Hypothalamus (tissue), 51 donors: ENCODE measurements at places on chromosomes 1 and 21.

GRCh38 chr1:23576338-23577055 lies 17.2 kb upstream of the ID3 start:
- DNase-seq: no peak

DNA sequence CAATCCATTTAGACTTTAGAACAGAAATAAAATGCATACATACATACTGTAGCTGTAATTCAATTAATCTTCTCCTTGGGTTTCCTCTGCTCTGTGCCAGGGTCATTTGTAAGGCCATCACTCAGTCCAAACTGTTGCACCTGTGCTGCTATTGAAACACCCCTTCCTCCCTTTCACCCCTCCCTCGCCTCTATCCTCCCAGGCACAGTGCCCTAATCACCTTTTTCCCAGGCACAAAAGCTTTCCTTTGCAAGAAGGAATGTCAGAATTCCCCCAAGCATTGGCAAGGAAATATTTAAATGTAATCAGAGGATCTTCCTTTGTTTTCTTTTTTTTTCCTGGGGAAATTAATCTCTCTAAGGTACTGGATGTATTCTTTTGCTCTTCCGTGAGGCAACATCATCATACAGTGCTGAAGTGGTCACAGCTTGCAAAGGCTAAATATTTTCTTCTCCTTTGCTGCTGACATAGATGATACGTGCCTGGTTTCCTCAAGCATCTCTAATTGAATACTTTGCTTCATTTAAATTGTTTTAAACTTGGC lies 339.3 kb upstream of the NR5A2 start:
- no peak for DNase-seq

- DNase-seq: no peak
These were observed 203.0 kb downstream of the TOMM20 start for GRCh38 chr1:234925440-234926263.

DNA sequence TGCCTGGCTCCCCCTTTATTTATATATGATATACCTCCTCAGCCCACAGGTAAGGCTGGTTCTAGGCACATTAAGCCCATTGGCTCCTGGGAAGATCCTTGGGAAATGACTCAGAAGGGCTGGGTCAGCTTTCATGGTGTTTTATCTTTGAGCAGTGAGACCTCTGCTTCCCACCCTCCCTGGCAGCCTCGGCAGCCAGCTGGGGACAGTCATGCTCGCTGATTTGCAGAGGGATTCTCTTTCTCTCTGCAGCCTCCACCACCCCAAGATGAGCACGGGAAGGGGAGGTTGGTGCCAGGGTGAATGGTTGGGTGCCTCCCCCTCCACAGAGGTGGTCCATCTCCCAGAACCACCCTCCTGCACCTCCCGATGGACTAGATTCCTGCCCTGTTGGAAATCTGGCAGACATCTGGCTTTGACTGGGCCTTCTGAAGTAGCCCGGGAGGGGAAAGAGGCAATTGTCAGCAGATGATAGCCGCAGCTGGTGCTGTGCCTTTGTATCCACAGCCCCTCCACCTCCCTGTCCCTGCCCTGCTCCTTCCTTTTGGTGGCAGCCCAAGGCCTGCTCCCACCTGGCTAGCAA lies 24.6 kb downstream of the IER5 start:
- no peak for DNase-seq

DNA sequence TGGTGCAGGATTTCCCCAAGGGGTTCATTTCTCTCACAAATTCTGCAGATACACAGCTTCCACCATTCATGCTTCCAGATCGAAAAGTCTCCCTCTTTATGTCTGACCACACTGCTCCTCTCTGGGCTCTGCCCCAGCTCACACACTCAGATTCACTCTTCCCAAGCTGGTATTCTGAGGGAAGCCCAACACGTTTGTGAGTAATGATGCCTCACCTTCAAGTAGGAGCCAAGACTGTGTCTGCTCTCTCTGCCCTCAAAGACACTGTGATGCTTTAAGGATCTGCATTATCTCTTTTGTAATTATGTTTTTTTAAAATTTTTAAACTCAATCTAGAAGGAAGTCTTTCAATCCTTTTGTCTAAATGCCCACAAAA lies 19.8 kb downstream of the PRAMEF11 start:
- no peak for DNase-seq

DNA sequence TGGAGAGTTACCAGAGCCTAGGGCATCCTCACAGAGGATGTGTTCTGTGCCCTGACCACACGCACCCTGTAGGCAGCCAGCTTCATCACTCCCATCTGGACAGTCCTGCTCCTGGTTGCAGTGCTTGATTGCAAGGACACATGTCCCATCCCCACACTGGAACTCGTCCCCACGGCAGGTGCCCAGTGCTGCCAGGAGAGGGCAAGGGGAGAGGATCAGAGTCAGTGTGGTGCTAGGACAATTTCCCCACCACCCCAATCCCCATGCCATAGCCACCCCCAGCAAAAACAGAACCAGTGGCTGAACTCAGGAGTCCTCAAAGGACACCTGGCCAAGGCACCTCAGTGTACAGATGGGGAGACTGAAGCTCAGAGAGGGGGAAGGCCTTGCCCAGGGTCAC lies 37.2 kb upstream of the MAGOH start:
- DNase-seq: no peak
